MV-4-11 (cell line): ENCODE measurements at places on chromosomes 7 and 10.
A peak's percentile ranks its signal among the peaks of the same experiment; 100 is the strongest.

GRCh38 chr7:137482466-137482865 lies 138.9 kb upstream of the PTN start:
- DNase-seq = no peak

DNA sequence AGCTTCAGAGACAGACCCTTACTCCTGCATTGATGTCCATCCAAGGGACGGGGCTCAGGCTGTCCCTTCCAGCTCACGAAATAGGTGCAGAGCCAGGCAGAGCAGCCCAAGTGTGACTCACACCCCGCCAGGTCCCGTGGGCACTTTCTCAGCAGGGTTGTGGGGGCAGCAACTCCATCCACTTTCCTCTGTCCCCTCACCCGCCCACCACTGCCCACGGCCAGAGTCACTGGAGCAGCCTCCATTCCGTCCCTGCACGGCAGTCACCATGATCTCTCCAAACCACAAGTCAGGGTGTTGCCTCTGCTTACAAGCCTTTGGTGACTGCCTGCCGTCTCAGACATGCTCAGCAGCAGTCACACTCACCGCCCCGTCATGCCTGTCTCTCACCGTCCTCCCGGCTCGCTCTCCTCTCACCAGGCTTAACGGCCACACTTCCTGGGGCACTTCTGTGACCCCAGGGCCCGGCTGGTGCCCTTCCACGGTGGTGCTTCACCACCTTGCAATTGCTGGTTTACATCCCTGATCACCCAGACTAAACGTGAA lies 39.3 kb downstream of the CALML3 start:
- DNase-seq = peak; percentile 62

DNA sequence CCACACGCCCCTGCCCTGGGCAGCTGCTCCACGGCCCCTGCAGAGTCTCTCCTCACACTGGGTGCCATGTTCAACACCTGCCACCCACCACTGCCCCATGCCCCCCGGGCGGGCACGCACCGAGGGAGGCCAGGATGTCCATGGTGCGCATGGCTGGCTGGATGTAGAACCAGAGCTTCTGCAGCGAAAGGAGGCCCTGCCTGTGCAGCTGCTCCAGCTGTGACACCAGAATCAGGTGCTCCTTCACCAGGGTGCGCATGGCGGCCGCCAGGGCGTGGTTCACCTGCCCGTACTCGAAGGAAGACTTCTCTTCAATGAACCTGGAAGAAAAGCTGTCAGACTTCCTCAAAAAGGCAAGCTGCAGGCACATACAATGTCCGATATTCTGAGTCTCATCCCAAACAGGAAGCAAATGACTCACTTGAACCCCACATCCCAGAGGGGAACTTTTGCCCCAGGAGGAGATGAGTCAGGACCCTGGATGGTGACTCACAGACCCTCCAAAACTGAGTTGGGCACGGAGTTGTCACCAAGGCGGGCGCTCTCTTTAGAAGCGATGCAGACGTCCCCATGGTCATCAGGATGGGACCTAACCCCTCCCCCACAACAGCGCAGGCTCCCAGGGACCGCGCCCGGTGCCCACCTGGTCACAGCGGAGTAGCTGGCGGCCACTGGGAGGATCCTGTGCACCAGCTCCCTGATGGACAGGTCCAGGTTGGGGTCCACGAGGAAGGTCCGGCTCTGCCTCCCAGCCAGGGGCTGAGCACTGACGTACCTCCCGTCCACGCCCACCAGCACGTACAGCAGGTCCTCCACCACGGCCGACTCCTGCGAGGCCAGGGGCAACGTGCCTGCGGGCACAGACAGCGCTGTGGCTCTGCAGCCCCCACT lies 15.5 kb downstream of the TUBGCP2 start:
- peak; percentile 88 for DNase-seq

DNA sequence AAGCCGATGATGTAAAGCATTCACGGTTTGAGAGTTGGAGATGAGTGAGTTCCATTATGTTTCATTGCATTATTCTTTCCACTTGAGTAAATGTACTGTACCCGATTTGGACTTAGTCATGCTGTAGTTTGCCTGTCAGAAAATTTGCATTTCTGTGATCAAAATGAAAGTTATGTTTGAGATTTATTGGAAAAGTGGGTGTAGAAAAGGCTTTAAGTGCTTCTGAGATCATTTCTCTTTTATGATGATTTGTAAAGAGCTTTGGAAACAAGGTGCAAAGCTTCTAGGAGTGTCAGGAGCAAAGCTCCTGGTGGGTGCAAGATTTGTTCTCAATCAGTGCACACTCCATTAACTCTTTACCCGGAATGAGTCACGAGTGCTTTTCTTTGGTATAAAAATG lies 204.1 kb upstream of the POM121L12 start:
- no peak for DNase-seq

GRCh38 chr10:28331841-28332240 lies 29.0 kb upstream of the MPP7 start:
- no peak for DNase-seq

DNA sequence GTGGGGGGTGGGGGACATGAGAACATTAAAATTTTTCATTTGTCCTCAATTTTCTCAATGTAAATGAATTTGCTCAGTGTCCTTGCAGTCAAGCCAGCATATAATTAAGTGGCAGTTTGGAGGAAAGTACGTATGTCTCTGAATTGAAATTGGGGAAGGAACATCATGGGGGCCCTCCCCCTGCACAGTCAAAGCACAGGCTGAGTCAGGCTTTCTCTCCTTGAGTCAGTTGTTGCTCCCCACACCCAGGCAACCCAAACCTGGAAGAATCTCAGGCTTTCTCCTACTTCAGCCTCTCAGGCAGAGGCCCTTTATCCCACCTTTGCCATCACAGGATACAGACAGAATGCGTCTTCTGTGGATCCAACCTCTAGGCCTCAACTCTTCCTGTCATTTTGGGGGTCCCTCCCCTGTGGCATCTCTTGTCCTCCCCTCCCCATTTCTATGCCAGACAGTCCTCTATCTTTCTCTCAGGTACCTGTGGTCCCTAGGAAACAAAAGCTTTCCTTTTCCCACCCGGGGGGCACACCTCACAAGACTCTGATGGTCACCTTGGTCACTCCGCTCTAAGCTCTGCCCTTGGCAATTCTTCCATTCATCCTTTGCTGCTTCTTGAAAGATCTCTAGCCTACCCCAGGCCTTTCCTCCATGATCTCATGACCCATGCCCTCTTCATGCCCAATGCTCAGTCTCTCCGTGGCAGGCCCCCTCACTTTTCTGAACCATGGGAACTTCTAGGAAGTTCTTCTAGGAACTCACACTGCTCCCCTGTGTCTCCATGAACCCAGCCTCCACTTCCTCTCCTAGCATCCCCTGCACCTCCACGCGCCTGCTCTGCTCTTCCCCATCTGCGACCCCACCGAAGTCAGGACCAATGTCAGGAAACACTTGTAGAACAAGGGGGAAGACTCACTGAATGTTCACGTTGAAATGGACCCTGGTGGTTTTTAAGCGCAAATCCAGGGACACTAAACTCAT lies 40.4 kb downstream of the CREB3L2 start:
- DNase-seq = peak; percentile 66

DNA sequence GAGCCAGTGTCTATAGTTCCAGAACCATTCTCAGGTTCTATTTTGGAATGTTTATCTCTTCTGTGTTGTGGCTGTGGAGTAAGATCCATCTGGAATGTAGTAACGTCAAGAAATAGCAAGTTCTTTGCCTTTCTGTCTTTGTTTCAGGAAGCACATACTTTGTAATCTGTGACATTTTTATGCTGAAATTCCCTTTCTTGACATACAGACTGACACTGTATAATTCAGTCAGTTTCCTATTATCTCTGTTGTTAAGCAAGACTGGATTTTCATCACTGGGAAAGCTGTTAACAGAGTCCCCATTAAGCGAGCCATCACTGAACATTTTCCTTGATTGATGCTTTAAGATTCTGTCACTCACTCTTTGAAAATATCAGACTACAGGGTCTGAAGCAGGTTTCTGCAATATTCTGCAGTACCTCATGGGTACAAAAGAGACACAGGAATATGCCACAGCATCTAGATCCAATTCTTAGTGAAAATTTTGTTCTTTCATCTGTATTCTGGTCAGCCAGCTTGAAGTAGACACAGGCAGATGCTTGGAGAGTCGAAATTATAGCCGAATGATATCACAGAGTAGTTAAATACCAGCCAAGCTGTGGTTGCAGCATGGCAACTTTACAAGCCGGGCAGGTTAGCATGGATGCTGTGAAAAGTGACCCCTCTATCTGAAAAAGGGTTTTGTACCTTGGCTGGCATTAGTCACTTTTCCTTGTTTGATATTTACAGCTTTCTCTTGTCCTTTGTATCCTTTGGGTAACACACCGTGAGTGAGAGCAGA lies 62.6 kb downstream of the CACNB2 start:
- no peak for DNase-seq

DNA sequence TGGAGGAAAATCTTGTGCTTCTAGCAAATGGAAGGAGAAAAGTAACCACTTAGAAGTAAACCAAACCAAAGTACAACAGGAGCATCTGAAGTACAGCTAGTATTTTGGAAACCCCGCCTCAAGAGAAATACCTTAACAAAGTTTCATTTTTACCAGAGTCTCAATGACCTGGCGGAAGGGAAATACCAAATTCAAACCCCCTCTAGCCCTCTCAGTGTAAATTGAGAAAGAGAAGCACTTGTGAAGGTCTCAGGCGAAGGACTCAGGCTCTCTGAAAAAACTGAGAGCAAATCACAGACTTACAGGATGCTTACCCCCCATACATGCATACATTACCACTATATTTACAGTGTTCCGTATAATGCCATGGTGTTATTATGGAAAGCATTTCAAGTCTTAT lies 70.1 kb downstream of the ZPBP start:
- DNase-seq = no peak

DNA sequence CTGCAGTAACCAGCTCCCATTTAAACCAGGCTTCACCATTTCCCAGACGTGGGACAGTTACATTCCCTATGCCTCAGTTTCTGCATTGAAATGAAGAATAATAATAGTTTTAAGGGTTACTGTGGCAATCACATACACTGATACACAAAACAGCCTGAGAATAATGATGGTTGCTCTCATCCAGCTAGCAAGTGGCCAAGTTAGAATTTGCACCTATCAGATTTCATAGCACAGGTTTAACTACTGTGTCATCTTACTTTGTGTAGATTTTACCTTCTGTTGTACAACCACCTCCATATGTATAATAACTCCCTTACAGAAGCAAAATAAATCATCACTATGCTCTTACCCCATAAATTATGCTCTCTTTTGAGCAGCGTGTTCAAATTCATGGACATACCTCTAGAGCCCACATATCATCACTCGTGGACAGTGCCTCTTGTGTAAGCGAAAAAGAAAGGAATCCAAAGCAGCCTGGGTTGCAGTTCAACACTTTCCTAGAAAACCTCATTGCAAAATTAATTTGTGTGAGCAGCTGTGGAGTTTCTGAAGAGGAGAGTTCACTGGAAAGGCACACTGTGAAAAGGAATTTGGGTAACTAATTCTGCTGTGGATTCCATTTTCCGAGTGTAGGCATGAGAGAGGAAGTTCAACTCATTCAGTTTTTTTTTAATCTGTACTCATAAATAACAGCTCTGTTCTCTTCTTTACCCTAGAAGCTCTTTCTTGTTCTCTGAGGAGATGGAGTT lies 492.5 kb downstream of the ARL4A start:
- DNase-seq = no peak
